H9 (cell line): ENCODE measurements at places on chromosomes 3 and 15. TPM values are rescaled to one million over a fixed set of nuclear protein-coding genes. Genes with fewer than 3 reads are reported as not detected.

The ISL2 gene
- total RNA-seq: 0.15 and 0.33 TPM in 2 replicates

DNA sequence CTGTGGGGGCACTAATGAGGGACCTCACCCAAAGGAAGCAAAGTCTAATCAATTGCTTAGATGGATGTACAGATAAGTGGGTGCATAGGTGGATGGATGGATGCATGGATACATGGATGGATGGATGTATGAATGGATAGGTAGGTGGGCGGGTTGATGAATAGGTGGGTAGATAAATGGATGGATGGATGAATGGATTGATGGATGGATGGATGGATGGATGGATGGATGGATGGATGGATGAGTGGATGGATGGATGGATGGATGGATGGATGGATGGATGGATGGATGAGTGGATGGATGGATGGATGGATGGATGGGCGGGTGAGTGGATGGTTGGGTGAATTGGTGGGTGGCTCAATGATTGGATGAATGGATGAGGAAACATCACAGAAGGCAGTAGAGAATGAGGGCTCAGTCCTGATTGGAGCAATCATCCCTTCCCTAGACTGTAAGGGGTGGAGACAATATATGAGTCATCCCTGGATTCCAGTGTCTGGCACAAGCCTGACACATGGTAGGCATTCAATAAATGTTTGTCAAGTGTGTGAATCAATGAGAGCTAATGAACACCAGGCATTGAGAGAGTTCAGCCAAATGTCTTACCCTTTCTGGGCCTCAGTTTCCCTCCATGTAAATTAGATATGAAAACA lies 40.4 kb upstream of the PXYLP1 start:
- H3K4me1 ChIP-seq: no peaks in the 10 kb centered on the region
- no peak for DNase-seq
- H3K27me3 ChIP-seq: no peaks in the 10 kb centered on the region
- no peak overlapping the region for H3K27ac ChIP-seq

DNA sequence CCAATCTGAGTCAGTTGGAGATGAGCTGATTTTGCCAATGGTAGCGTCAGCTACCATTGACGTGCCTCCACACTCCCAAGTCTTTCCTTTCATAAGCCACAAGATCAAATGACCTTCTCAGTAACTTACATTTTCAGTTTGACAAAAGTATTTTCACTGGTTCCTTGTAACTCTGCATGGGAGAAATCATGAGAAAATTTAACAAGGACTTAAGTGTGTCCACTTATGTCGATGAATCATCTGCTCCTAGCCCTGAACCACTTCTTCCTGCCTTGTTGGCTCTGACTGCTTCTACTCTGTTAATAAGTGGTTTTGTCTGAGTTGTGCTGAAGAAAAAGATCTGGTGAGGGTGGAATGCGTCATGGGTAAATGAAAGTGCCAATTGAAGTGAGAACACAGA lies 101.2 kb downstream of the NFKBIZ start:
- H3K27ac ChIP-seq: no peak overlapping the region
- DNase-seq: no peak
- H3K4me1 ChIP-seq: no peaks in the 10 kb centered on the region
- H3K4me3 ChIP-seq: no peak overlapping the region
- H3K36me3 ChIP-seq: no peaks in the 10 kb centered on the region

The GPR176 gene
- total RNA-seq: 132 TPM in 2 replicates

The CP gene
- total RNA-seq: 0.66 and 1.1 TPM in 2 replicates

The PTX3 gene
- total RNA-seq: 0.11 and 0.22 TPM in 2 replicates

DNA sequence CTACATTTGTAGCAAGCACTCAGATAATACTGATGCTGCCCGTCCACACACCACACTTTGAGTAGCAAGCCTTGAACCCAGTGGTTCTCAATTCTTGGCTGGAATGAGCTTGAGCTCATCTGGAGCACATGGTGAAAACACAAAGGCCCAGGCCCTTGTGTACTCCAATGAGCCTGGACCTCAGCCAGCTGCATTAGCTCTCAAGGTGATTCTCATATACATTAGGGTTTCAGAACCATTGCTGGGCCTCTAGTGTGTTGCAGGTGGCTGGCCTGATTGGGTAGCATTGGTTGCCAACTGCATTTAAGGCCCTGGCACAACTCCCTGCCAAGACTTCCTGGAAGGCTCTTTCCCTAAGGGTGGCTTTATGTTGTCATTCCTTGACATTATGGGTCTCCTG lies 23.4 kb upstream of the ZFAND6 start:
- H3K27ac ChIP-seq: no peak overlapping the region
- no peaks in the 10 kb centered on the region for H3K27me3 ChIP-seq
- peaks cover 4% of the 10 kb centered on the region; the same call in 1 of the 2 replicates for H3K36me3 ChIP-seq

DNA sequence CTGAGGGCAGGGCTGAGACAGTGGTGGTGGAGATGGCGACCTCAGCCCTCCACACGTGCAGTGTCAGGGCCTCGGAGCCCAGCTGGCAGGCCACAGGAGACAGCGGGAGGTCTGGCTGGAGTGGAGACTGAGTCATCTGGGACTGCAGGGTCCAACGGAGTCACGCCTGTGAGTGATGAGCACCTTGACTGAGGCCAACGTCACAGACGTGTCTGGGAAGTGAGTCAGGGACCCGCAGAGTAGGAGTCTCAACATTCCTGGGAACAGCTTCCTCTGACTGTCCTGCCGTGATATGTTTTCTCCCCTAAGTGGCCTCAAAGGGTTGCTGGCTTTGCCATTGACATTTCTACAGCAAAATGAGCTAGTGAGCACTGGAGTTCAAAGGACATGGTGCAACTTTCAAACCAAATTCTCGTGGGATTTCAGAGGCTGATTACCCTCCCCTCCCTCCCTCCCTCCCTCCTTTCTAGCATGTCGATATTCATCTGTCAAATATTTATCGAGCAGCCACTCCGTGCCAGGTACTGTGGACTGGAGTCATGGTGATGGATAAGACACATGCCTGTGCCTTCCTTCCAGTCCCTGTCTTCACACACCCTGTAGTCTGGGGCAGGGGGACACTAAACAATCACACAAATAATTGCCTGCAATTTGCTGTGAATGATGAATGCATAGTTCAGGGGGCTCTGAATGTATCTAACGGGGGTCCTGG lies 53.3 kb upstream of the AMOTL2 start:
- DNase-seq: no peak
- H3K27me3 ChIP-seq: no peaks in the 10 kb centered on the region
- H3K4me1 ChIP-seq: peaks cover 2% of the 10 kb centered on the region; the same call in 1 of the 2 replicates
- H3K4me3 ChIP-seq: no peak overlapping the region
